Stimulated activated CD8-positive, alpha-beta memory T cell treated with anti-CD3 and anti-CD28 coated beads, Interleukin-7, amount 100 ng/mL, for 1 hour (primary cell): ENCODE measurements at places on chromosomes 16 and 17.

GRCh38 chr16:51030516-51030915 is 120.6 kb downstream of the SALL1 start:
- DNase-seq: no peak

DNA sequence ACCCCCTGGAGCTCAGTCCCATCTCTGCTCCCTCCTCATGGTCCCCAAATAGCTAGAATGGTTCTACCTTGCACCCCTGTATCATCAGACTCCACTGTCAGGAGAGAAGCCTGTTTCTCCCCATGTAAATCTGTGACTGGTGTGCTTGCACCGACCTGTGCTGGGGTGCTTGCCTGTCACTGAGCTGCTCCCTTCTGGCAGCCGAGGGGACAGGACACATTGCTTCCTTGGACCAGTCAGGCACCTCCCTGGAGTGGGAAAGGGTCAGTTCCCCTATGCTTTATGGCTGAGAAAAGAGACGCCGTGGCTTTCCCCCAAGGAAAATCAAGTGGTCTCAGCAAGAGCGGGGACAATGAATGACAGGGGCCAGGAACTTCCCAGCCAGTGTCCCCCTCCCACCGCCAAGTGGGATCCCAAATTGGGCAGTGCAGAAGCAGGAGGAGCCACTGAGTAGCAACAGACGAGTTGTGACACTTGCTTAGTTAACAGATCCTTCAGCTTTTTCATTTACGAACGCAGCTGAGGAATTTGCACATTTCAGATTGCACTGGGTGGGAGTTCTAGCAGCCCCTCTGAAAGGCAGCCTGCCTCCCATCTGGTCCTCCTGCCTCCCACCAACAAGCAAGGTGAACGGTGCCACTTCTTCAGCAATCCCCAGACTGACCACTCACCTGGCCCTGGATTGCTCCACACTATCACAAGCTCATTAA is 156.4 kb downstream of the KATNIP start:
- DNase-seq: no peak

- peak; percentile 13 for DNase-seq
Observed at GRCh38 chr17:58006560-58006923, 504 bp downstream of the SRSF1 start.

GRCh38 chr16:77234611-77235010 is 35.4 kb downstream of the SYCE1L start:
- DNase-seq: no peak

- no peak for DNase-seq
Observed at GRCh38 chr16:67463059-67463458, 17.9 kb downstream of the ATP6V0D1 start.

GRCh38 chr17:58051468-58051867 is 31.8 kb upstream of the DYNLL2 start:
- no peak for DNase-seq

DNA sequence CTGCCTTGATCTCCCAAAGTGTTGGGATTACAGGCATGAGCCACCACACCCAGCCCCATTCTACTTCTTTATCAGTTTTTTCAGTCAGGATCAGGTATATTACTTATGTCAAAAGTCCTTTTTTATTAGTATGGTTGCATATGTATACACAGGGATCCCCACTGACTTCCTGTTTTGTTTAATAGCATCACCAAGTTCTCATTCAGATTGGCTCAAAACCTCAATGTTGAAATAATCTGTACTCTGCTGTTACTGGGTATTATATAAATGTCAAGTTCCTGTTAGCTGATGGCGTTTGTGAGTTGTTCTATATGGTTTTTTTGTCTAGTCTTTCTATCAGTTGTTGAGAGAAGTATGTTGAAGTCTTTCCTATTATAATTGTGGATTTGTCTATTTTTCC is 168.5 kb downstream of the BCAS3 start:
- no peak for DNase-seq

DNA sequence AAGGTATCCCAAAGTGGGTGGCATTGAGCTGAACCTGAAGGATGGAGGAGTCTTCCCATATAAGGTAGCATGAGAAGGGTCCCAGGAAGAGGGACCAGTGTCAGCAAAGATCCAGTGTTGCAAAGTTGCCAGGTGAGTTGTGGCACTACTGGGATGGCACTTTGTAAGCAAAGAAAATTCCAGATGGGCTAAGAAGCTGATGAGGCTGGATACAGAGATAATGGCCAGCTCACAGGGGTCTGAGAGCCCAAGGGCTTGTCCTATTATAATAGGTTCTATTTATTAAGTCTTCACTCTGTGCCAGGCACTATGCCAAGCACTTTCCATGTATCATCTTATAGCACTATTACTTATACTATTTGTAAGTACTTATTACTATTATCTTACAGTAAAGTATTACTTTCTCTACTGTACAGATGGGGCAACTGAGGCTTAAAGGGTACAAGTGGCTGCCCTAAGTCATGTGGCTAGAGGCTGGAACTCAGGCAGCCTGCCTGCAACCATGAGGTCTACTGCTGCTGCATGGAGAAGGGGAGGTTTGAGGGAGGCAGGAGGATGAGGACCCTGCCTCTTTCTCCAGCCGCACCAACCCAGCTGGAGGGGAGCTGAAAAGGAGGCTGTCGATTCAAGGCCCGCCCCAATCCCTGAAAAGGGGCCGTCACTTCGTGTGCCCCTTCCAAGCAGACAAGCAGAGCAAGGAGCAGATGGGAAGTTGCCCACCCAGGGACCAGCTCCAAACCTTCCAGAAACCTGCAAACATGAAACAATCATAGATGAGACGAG is 86.5 kb downstream of the C16orf78 start:
- no peak for DNase-seq

- no peak for DNase-seq
Observed at GRCh38 chr16:68768771-68769170, 31.7 kb downstream of the CDH1 start.

DNA sequence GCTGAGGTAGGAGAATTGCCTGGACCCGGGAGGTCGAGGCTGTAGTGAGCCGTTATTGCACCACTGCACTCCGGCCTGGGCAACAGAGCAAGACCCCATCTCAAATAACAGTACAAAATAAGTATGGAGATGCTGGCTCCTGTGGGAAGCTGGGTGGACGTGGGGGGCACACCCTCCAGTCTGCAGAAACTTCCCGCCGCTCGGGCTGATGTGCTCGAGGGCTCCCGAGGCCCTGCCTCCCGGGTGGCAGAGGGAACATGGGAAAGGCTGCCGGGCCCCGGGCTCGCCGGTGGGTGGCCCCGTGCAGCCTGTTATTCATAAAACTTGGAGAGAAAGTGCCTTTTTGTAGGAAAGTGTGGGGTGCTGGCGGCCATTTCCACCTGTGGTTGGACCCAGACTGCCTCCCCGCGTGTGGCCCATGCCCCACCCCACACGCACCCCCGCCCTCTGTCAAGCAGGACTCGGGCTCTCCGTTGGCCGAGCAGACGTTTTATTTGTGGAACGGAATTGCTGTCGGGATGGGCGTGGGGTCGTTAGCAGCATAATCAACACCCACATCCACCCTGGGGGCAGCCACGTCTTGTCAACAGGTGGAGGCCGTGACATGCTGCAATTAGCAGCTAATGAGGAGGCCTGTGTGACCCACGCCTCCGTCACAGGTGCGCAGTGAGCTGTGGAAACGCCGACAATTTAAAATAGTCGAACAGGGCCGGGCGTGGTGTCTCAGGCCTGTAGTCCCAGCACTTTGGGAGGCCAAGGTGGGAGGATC is 7.4 kb upstream of the CIAO3 start:
- DNase-seq: no peak

DNA sequence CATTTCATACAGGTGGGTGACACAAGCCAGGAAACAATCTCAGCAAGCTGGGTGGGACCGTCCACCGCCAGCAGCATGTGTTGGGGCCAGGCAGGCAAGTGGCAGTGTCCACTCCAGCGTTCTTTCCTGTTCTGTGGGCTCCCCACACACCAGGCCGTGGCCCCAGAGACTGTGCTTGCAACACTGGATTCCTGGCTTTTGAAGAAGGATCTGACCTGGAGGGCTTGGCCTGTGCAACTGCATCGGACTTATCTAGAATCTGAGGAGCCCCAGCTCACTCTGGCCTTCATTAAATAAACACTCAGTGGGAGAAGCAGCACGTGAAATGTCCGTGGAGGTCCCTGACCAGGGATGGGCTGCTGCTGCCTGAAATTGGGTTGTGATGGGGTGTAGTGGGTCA is 3.2 kb downstream of the KSR1 start:
- no peak for DNase-seq

GRCh38 chr17:46100590-46100989 is 92.6 kb downstream of the KANSL1 start:
- DNase-seq: no peak

GRCh38 chr16:20001856-20002707 is 71.6 kb downstream of the GPR139 start:
- DNase-seq: no peak

DNA sequence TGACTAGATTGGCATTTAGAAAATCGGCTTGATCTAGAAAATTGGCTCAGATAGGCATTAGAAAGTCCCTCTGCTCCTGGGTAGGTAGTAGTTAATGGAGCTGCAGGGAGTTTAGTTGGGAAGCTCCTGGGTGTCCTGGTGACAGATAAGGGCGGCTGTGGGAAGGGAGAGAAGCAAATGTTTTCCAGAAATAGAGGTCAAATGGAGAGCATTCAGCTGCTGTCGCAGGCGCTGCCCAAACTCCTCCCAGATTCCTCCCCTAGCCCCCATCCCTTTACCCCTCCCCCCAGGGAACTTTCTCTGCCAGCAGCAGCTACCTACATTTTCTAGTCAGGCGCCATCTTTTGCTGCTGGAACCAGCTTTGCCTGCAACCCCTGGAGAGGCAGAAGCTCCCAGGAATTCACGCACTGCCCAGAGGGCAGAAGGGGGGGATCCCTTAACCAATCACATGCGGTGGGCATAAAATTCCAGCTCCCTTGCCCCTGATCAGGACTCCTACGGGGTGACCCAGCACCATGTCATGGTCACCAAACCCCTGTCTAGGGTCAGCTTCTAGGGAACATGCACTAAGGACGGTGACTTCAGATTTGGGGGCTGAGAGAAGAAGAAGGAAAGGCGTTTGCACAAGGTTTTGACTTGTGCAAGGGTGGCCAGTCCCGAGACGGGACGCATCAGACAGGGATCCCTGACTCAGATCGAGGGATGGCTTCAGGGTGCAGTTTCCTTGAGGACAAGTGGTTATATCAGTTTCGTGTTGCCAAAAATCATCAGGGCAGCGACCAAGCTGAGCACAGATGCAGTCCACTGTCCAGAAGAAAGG is 43.8 kb downstream of the SOCS1 start:
- no peak for DNase-seq

DNA sequence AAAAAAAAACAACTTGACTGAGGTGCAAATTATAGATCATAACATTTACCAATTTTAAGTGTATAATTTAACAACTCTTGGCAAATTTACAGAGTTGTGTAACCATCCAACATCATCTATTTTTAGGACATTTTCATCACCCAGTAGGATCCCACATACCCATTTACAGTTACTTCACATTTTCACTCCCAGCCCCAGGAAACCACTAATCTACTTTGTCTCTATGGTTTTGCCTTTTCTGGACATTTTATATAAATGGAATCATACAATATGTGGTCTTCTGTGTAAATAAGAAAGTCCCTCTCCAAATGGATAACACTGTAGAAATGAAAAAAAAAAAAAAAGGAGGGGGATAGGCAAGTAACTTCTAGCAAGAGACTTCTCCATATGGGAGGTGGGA is 26.1 kb upstream of the XYLT1 start:
- DNase-seq: no peak

GRCh38 chr16:66513111-66513723 is 36.7 kb downstream of the TK2 start:
- DNase-seq: no peak
